ENCODE measurements at places on chromosomes 2 and 18. TPM values are rescaled to one million over a fixed set of nuclear protein-coding genes. Genes with fewer than 3 reads are reported as not detected.

GPR55 gene
- polyA plus RNA-seq, result 0.03 TPM

ATP6V1C2 gene
- 0.50 TPM for polyA plus RNA-seq

VWC2L gene
- not detected for polyA plus RNA-seq

MALL gene
- 13.6 TPM for polyA plus RNA-seq

CHAC2 gene
- 10.1 TPM for polyA plus RNA-seq

SERPINB13 gene
- not detected for polyA plus RNA-seq

ESPNL gene
- 0.27 TPM for polyA plus RNA-seq

GYPC gene
- polyA plus RNA-seq, result 369 TPM

TMEM198 gene
- 2.2 TPM for polyA plus RNA-seq

EVA1A gene
- 0.19 TPM for polyA plus RNA-seq

AQP12B gene
- polyA plus RNA-seq, result not detected

IL1R2 gene
- 0.95 TPM for polyA plus RNA-seq

SH3RF3 gene
- 15.7 TPM for polyA plus RNA-seq

All from heart left ventricle (tissue), 16 donors.